Activated CD4-positive, alpha-beta T cell treated with anti-CD3 and anti-CD28 coated beads, Interleukin-2, amount 10 ng/mL, durations not matched to agents 7 days and 5 days (primary cell): ENCODE measurements at places on chromosomes 2 and 18.

DNA sequence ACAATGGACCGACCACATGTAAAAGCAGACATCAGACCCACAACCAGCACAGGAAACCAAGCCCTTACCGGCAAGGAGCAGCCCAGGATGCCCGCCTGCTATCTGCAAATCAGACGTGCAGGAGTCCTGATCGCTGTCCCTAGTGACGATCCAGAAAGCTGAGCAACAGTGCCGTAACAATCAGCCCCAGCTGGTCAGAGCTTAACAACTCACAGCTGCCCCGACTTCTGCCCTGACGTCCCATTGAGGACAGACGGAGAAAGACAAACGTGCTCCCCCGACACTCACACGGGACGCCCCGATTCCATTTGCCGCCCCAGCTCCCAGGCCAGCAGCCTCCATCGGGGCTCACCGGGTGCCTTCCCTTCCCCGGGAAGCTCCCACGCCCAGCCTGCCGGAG, 39.8 kb upstream of the PXDN start:
- H3K36me3 ChIP-seq, result no peaks in the 10 kb centered on the region
- H3K27me3 ChIP-seq, result peaks cover 5% of the 10 kb centered on the region
- DNase-seq, result no peak
- no peak overlapping the region for H3K27ac ChIP-seq
- H3K4me1 ChIP-seq, result peaks cover 6% of the 10 kb centered on the region

- DNase-seq, result no peak
- no peak overlapping the region for H3K4me3 ChIP-seq
- H3K36me3 ChIP-seq, result no peaks in the 10 kb centered on the region
These were observed 22.3 kb upstream of the CAVIN2 start for GRCh38 chr2:191869178-191869577.

DNA sequence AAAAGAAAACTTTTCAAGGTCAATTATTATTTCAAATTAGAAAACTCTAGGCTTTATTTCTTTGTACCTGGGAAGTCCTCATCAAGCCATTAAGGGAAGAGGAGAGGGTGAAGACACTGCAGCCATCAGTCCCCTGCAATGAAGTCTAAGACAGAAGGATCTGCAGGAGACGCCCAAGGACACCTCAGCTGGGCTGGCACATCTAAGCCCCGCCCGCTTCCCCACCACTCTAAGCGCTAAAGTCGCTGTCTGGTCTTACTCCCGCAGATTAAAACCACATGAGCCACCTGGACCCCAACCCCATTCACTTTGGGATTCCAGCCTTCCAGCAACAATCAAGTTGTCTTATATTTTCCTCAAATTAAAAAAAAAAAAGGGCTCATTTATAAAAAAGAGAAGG, 104.4 kb downstream of the AFF3 start:
- H3K36me3 ChIP-seq, result peaks cover 2% of the 10 kb centered on the region
- DNase-seq, result no peak
- no peak overlapping the region for H3K4me3 ChIP-seq
- H3K4me1 ChIP-seq, result no peaks in the 10 kb centered on the region
- no peak overlapping the region for H3K27ac ChIP-seq
- no peaks in the 10 kb centered on the region for H3K27me3 ChIP-seq

DNA sequence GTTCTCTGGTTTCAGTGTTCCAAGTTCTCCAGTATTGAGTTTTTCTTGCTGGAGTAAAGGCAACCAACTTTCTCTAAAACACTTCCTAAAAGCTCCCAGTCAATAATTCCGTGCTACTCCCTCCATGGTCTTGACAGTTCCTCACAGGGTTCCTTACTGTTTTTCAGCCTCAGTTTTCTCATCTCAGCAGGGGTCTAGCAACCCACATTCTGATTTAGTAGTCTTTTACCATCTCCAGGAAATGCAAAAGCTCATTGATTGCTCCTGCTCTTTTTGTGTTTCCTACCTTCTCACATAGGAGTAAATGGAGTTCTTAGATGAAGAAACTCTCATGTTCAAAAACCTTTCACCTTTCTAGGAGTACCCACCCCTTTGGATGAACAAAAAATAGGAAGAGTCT, 978.8 kb upstream of the POU3F3 start:
- no peak overlapping the region for H3K27ac ChIP-seq
- no peak for DNase-seq
- no peaks in the 10 kb centered on the region for H3K4me1 ChIP-seq
- H3K36me3 ChIP-seq, result no peaks in the 10 kb centered on the region
- no peaks in the 10 kb centered on the region for H3K27me3 ChIP-seq
- no peak overlapping the region for H3K4me3 ChIP-seq

DNA sequence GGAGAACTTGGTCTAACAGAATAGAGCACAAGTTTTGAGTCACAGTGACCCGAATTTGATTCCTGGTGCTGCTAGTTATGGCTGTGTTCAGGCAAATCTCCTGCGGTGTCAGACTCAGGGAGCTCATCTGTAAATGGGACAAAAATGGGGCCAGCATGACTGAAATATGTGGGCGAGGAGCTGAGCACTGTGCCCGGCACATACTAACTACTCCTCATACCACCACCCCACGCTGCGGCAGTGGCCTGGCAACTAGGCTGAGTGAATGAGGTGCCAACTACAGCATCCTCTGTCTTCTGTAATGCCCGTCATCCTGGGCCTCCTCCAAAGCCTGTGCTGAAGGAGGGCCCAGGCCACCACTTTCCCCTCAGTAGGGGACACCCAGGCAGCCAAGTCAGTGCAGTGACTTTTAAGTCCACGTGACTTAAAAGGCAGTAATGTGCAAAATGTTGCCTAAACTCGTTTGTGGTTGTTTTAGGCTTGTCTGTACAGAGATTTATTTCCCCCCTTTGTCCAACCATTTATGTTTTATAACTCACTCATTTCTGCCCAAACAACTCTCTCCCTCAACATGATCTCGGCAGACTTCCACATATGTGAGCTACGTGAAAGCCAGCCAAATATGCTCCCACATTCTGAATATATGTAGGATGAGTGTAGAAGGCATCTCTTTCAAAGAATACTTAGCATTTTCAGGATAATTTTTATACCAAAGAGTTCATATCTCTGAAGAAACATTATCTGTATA, 773.7 kb downstream of the TSN start:
- no peak for DNase-seq
- H3K27me3 ChIP-seq, result no peaks in the 10 kb centered on the region
- H3K27ac ChIP-seq, result no peak overlapping the region
